ENCODE measurements at places on chromosomes 2 and 18. TPM values are rescaled to one million over a fixed set of nuclear protein-coding genes. Genes with fewer than 3 reads are reported as not detected.
A peak's percentile ranks its signal among the peaks of the same experiment; 100 is the strongest.

- peak; percentile 9 for DNase-seq
Measured at GRCh38 chr2:19861813-19862212, 40.0 kb downstream of the TTC32 start.

Gene KCNJ3
- total RNA-seq: not detected

DNA sequence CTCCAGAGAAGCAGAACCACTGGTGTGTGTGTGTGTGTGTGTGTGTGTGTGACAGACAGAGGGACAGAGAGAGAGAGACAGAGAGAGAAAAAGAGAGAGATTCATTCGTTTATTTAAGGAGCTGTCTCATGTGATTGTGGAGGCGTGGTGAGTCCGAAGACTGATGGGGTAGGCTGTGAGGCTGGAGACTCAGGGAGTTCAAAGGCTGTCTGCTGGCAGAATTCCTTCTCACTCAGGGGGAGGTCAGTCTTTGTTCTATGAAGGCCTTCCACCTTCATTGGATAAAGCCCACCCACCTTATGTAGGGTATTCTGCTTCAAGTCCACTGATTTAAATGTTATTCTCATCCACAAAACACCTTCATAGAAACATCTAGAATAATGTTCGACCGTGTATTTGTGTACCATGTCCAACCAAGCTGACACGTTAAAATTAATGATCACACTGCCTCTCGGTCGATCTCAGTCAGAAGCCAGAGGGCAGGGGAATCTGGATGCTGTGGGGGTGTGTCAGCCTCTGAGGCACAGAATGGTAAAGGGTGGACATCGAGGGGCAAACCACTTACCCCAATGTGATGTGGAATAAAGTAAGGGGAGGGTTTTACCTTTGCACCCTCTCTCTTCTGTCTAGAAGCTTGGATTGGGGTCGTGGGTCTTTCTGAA lies 275.6 kb downstream of the SLC4A3 start:
- DNase-seq: no peak

Gene PAX8
- total RNA-seq: 2.4 TPM

GRCh38 chr2:65482971-65483370 lies 50.6 kb upstream of the SPRED2 start:
- DNase-seq: no peak

GRCh38 chr18:66838340-66838987 lies 234.6 kb upstream of the CDH19 start:
- DNase-seq: peak; percentile 31

GRCh38 chr2:98543842-98544241 lies 64.5 kb downstream of the COA5 start:
- DNase-seq: no peak

Gene CCDC148
- 0.51 TPM for total RNA-seq

Gene FHL2
- 77.3 TPM for total RNA-seq

Gene VAMP8
- 49.9 TPM for total RNA-seq

GRCh38 chr2:30688956-30689401 lies 118.3 kb downstream of the CAPN13 start:
- no peak for DNase-seq

Gene CFC1
- total RNA-seq: not detected

Gene TMEM150A
- total RNA-seq: 14.5 TPM

- peak; percentile 27 for DNase-seq
Measured at GRCh38 chr2:14756122-14756541, 123.6 kb downstream of the LRATD1 start.

DNA sequence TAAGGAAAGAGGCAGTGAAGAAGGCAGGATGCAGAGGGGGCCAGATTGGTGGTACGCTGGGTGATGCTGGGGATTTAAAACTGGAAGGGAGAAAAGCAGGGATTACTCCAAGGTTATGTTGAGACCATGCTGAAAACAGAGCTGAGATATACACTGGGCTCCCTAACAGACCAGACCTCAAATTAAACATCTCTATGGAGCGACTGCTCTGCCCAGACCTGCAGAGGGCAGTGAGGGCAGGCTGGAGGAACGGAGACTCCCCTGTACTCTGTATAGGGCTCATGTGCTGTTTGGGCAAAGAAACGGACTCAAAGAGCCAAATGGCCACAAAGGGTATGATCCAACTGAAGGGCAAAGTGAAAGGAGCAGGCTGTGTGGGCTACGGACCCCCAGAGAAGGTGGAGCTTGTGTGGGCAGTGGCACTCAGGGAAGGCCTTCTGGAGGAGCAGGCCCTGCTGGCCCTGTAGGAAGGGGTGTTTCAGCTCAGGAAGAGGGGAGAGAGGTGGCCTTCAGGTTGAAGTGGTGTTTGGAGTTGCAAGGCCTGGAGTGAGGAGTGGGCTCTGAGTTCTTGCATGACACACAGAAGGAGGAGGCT lies 4.8 kb upstream of the CELF4 start:
- no peak for DNase-seq

Gene GDF7
- not detected for total RNA-seq

Measured in MCF 10A (cell line).